ENCODE measurements at places on chromosomes 12 and 14.

GRCh38 chr14:92446771-92447170 lies 66.8 kb upstream of the RIN3 start:
- DNase-seq: no peak

- no peak for DNase-seq
These were observed 137.7 kb upstream of the TRHDE start for GRCh38 chr12:72134246-72135020.

DNA sequence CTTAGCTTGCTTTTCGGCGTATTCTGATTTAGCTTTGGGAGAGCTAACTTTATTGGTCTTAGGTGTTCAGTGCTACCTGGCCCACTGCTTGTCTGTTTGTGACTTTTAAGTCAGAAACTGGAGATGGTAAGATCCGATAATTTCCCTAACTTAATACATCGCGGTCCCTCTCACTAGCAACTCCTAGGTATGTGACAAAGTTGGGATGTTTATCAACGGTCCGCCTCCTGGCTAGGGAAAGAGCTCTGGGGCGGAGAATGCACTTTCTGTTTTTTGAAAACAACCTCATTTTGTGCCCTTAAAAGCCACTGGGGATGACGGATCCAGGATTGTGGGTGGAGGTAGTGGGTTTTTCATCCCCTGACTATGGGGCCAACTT lies 1.2 kb downstream of the CDKN1B start:
- no peak for DNase-seq

DNA sequence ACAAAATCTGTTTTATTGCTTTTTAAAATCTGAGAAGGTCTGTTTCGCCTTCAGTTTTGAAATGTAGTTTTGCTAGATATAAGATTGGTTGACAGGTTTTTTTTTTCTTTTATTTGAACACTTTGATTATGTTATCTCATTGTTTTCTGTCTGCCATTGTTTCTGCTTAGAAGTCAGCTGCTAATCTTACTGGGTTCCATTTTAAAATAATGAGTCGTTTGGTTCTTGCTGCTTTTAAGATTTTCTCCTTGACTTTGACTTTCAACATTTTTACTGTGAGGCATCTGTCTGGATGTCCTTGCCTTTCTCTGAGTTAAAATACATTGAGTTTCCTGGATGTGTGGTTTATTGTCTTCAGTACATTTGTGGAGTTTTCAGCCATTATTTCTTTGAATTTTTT lies 56.7 kb downstream of the ADIPOR2 start:
- no peak for DNase-seq

- no peak for DNase-seq
These were observed 136.6 kb upstream of the OVCH1 start for GRCh38 chr12:29634057-29634456.

GRCh38 chr14:90303473-90303872 lies 28.3 kb downstream of the NRDE2 start:
- DNase-seq: no peak

DNA sequence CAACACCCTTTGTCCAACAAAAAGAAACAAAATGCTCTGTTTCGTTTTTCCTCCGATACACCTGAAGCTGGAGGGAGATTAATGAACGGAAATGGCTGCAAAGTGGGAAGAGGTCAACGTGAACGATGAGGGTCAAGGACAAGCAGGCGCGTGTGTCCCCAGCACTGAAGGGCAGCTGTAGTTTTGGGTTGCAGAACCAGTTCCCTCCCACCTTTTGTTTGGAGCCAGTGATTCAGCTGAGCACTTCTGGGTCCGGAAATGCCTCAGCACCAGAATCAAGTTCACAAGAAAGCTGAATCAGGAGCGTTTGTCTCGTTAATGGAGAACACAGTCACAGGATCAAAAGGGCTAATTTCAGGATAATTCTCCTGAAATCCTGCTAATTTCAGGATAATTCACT lies 51.1 kb upstream of the PWP1 start:
- no peak for DNase-seq

- no peak for DNase-seq
These were observed 165.7 kb downstream of the AKAP6 start for GRCh38 chr14:32494609-32495434.

DNA sequence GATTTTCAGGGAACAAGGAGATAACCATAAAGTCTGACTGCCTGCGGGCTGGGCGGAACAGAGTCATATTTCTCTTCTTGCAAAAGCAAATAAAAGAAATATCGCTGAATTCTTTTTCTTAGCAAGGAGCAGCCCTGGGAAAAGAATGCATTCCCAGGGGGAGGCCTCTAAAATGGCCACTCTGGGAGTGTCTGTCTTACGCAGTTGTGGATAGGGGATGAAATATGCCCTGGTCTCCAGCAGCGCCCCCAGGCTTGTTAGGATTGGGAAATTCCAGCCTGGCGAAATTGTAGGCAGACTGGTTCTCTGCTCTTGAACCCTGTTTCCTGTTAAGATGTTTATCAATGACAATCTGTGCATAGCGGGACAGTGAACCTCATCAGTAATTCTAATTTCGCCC lies 40.5 kb downstream of the PCNX1 start:
- DNase-seq: no peak

- DNase-seq: no peak
These were observed 264.9 kb downstream of the NAV3 start for GRCh38 chr12:78095623-78096022.

- no peak for DNase-seq
These were observed 341.1 kb downstream of the EMP1 start for GRCh38 chr12:13537623-13538022.

GRCh38 chr12:98572010-98572409 lies 21.5 kb upstream of the SLC25A3 start:
- DNase-seq: no peak

DNA sequence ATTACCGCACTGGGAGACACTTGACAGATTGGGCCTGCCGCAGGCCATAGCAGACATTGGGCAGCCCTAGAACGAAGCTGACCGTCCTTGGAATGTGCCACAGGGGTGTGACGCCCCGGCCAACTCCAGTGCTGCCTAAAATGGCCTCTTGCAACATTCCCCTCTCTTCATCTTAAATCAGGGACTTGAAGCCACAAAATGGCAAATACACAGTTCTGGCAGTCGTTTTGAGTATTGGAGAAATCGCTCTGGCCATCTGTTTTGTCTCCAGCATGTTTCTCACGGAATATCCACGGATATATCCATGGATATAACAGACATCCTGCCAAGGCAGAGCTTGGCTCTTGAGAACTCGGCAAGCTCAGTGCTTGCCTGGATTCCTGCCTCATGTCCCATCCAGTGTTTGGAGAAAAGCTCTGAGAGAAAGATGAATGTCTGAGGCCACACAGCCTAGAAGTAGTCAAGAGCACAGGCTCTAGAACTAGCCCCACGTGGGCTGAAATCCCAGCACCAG lies 158.4 kb downstream of the CHST11 start:
- DNase-seq: no peak

DNA sequence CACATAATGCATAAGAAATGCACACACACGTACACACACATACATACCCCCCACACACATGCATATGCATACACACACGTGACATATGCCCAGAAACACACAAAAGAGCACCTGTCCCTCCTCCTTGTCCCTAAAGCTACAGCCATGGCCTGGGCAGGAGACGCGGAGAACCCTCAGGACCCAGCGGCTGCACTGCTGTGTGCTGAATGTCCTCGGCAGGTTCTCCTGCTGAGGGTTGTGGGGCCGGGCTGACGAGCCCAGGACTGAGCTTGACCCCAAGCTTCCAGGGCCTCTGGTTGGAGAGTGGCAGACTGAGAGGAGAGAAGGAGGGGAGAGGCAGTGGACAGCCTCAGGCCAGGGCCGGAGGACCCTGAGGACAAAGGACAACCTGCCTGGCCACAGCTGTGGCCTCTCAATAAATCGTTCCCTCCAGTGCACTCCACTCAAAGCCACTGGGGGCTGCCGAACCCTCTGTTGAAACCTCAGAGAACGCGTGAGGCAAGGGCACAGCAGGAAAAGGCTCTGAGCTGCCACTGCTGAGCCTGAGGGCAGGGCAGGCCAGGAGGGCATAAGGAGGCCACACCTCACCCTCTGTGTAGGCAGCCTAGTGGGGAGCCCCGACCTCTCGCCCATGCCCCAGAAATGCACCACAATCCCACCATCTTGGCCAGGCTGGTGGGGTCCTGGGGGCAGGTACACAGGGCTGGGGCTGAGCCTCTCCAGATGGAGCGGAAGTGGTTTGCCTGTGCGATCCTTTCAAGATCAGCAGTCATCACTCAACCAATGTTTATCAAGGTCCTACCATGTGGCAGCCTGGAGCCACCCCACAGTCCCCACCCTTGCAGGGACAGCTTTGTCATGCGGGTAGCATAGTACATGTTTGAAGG lies 3.1 kb downstream of the CACNA2D4 start:
- peak; percentile 59 for DNase-seq

DNA sequence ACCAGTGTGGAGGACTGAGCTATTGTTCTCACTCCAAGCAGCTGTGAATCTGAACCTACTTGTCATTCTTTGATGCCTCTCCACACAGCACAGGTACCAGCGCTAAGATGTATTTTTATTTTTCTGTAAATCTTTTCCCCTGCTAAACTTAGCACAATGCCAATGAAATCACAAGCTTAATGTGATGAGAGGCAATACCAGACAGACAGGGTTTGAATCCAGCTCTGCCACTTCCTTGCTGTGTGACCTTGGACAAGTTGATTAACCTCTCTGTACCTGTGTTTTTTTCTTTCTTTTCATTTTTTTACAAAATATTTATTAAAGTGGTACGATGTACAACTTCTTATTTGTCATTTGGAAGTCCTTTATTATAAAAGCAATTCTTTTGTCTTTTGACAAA lies 757.6 kb downstream of the MED13L start:
- no peak for DNase-seq

Data from GDM1 (cell line).